ENCODE measurements at places on chromosomes 1 and 21.

DNA sequence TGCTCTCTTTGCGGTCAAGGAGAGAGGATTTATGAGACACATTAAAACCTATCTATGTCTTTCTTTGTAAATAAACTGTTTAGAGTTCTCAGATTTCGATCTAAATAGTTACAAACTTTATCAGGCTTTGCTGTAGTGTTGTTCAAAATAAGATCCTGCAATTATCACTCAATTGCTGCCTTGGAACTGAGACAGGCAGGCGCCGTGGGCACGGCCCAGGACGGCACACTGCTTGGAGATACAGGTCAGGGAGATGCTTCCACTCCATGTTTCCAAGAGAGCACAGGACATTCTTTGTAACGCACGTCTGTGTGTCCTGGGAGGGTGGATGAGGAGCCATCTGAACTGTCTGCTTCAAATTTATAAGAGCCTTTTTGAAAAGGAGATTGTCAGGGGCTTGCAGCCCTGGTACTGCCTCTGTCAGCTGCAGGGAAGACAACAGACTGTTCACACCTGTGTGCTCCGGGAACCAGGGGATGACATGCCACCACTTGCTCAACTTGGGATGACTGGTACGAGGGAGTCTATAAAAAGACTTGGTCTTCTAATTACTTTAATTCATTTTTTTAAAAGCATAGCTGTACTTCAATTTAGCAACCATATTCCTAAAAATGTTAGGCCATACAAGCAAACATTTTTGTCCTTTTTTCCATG is 472.9 kb upstream of the RUNX1 start:
- no peak for DNase-seq
- H3K36me3 ChIP-seq, result no peaks in the 10 kb centered on the region
- peaks cover 6% of the 10 kb centered on the region for H3K4me1 ChIP-seq
- H3K4me3 ChIP-seq, result no peak overlapping the region
- H3K27me3 ChIP-seq, result no peaks in the 10 kb centered on the region

- peaks cover 9% of the 10 kb centered on the region for H3K4me1 ChIP-seq
- H3K36me3 ChIP-seq, result no peaks in the 10 kb centered on the region
- H3K27ac ChIP-seq, result no peak overlapping the region
- no peaks in the 10 kb centered on the region for H3K27me3 ChIP-seq
- no peak overlapping the region for H3K4me3 ChIP-seq
Observed at GRCh38 chr1:226454349-226454748, 46.5 kb upstream of the PARP1 start.

DNA sequence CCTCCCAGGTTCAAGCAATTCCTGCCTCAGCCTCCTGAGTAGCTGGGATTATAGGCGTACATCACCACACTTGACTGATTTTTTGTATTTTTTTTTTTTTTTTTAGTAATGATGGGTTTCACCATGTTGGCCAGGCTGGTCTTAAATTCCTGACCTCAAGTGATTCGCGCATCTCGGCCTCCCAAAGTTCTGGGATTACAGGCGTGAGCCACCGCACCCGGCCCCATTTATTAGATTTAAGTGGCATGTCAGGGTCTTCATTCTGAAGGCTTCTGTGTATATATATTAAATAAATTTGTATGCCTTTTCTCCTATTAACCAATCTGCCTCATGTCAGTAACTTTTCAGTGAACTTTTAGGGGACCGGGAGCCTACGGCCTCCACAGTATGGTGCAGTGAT is 6.0 kb upstream of the CLIC4 start:
- H3K4me1 ChIP-seq, result peaks cover 6% of the 10 kb centered on the region
- H3K36me3 ChIP-seq, result no peaks in the 10 kb centered on the region
- H3K27me3 ChIP-seq, result no peaks in the 10 kb centered on the region
- no peak for DNase-seq

GRCh38 chr1:25031601-25031965 is 101.5 kb upstream of the RUNX3 start:
- H3K4me3 ChIP-seq, result no peak overlapping the region
- peak overlapping the region; percentile 84 for H3K27ac ChIP-seq
- H3K27me3 ChIP-seq, result no peaks in the 10 kb centered on the region

GRCh38 chr1:205959789-205960188 is 16.5 kb upstream of the SLC26A9 start:
- H3K4me1 ChIP-seq, result no peaks in the 10 kb centered on the region
- H3K27me3 ChIP-seq, result no peaks in the 10 kb centered on the region
- no peak overlapping the region for H3K27ac ChIP-seq
- H3K4me3 ChIP-seq, result no peak overlapping the region

Measured in CD4-positive, alpha-beta T cell (primary cell).